Stimulated activated naive CD8-positive, alpha-beta T cell treated with anti-CD3 and anti-CD28 coated beads, Interleukin-15, amount 100 ng/mL, for 72 hours (primary cell): ENCODE measurements at places on chromosomes 3 and 15.

DNA sequence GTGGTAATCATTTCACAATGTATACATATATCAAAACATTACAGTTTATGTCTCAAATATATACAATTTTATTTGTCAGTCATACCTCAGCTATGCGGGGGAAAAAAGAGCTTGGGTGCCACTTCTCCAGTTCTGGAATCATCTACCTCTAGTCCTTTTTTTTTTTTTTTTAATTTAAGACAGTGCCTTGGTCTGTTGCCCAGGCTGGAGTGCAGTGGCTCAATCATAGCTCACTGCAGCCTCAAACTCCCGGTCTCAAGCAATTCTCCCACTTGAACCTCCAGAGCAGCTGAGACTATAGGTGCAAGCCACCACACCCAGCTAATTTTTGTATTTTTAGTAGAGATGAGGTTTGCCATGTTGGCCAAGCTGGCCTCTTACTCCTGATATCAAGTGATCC, 67.4 kb downstream of the TMEM266 start:
- no peak for DNase-seq

DNA sequence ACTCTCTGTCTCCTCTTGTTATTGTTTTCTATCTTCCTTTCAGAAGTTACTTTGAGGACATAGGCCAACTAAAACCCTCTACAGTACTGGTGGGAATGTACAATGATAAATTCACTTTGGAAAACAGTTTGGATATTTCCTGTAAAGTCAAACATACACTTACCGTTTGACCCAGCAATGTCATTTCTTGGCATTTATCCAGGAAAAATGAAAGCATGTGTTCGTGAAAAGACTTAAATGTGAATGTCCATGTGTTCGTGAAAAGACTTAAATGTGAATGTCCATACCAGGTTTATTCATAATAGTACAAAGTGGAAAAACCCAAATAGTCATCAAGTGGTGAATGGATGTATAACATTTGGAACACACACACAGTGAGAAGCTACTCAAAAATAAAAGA, 361.5 kb upstream of the DPH6 start:
- no peak for DNase-seq

DNA sequence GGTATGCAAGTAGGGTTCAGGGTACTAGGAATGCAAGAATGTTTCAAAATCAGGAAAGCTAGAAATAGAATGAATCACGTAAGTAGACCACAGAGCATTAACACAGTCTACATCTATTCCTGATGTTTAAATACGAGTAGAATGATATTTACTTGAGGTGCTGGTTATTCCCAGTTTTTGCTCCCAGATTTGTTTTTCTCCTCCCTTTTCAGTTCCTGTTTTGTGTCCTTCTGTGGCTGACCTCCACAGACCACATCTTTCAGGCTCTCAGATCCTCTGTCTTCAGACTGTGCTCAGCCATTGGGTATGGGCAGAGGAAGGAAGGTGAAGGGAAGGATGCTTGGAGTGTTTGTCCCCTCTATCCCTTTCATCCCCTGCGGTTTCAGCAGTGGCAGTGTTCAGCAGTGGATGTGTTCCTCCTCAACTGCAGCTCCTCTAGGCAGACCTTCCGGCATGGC, 276.6 kb downstream of the ZNF621 start:
- no peak for DNase-seq

DNA sequence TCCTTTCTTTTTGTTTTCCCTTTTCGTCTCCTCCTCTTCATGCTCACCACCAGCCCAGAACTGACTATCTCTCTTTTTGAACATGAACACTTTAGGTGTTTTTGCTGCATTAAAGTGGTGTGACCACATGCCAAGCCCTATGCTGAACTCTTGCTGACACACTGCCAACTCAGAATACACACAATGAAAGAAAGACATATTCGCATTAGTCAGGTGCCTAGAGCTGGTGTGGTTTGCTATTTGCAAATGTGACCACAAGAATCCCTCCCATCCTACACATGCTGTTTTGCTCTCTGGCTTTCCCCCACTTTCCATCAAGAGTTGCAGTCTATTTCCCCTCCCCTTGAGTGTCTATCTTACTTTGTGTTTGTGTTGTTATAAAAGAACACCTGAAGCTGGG, 967.8 kb upstream of the CFAP20DC start:
- peak; percentile 51 for DNase-seq

GRCh38 chr3:141308588-141309218, 59.6 kb upstream of the ZBTB38 start:
- no peak for DNase-seq

DNA sequence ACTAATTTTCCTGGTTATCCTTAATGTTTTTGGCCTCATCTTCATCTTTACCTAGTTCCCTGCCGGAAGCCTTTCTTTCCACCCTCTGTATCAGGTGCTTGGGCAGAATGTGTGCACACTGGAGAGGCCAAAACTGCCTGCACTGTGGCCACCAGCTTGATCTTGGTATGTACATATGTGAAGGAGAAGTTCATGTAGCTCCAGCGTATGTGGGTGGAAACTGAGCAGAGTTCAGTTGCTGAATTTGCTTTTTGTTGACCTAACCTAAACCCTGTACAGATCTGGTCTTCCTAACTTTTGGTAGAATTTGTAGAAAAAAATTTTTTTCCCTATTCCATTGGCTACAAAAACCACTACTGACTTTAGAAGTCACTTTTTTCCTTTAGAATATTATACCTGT, 65.9 kb upstream of the IGSF10 start:
- no peak for DNase-seq

GRCh38 chr15:75107908-75108838, 84.8 kb downstream of the PPCDC start:
- DNase-seq, result peak; percentile 87

- peak; percentile 80 for DNase-seq
Observed at GRCh38 chr3:18425641-18426257, 610 bp upstream of the SATB1 start.

DNA sequence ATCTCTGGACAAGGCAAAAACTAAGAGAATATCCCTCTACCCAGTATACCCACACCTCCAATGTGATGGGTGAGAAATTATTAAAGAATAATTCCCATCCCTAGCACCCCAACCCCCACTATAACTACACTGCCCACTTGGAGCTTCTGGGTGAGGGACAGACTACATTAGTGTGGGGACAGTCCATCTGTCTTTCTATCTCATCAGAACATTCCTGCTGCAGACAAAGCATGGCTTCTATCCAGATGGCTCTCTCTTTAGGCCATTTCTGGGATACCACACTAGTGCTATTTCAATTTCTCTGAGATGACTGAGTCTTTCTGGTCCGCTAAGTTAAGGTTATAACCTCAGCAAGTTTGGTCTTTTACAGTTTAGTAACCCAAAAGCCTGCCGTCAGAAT, 6.6 kb downstream of the CSNK1G1 start:
- DNase-seq, result no peak

DNA sequence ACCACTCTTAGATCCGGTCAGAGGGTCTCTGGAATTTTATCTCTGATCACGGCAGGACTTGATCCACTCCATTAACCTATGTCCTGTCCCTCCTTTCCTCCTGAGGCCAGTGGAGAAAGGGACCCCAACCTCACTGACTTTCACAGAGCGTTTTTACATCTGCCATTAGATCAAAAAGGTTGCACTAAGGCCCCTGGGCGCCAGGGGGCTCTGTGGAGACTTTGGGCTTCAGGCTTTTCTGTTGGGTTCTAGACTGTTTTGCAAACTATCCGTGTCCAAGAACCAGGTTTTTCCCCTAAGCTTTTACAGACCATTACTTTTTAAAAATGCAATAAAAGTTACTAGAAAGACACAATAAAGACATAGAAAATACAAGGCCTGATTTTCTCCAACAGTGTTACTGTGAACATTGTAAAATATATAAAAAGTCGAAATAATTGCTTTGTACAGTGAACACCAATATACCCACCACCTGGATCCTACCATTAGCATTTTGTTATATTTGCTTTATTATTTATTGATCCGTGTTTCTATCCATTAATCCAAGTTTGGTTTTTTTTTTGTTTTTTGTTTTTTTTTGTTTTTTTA, 159.7 kb downstream of the POLR2M start:
- peak; percentile 53 for DNase-seq

DNA sequence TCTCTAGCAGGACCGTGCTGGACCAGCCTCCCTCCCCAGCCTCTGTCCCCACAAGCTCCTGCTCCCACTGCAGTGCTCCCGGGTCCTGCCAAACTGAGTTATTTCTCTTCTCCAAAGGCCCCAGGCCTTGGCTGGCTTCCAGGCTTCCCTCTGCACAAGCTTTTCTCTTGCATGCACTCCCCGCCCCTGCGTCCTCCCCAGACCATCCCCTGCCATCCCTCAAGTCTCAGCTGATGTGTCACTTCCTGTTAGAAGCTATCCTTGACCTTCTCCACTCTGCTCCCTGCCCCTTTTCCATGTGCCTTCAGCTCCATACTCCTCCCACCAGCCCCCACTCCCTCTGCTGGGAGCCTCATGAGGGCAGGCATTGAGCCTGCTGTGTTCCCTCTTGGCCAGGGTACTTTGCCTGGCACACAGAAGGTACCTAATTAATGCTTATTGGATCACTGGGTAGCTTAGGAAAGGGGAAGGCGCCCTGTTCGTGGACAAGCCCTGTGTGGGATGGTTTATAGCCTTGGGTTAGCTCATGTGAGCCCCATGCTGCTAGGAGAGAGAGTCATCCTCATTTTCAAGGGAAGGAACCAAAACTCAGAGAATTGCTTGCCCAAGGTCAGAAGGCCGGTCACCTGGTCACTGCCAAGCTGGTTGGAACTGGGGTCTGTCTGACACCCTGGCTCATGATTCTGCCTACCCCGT, 56.4 kb downstream of the FEM1B start:
- no peak for DNase-seq

DNA sequence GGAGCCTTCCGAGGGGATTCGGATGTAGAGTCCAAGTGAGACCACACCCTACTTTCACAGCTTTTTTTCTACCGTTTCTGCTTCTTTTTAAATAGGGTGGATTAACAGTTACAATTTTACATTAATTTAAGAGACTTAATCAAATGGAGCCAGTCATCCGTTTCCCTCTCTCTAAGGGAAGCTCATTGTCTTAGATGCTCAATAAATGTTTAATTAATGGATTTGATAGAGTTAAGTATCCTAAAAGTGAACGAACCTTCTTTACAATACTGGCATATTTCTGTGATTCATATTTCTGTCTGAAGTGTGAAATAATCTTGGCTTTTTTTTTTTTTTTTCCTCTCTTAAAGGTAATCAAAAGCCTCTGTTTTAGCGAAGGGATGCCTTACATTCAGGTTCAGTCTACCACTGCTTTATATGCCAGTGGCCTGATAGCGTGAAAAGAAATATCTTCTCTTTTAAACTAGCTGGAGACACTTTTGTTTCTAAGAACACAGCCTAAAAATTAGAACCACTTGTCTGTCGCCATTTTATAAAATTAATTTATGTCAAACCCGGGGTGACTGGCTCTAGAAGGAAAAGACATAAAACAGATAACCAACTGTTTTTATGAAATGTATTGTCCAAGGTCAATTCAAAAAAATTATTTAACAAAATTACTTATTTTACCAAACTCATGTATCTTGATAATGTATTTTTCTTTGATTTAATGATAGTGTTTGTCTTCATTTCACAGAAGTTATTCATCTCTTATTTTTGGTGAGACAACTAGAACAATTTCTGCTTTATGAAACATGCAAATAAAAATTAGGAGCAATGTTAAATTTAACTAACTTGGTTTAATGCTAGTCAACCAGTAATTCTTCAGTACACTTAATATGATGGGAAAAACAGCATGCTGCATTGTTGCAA, 2.5 kb upstream of the CTNNB1 start:
- no peak for DNase-seq

DNA sequence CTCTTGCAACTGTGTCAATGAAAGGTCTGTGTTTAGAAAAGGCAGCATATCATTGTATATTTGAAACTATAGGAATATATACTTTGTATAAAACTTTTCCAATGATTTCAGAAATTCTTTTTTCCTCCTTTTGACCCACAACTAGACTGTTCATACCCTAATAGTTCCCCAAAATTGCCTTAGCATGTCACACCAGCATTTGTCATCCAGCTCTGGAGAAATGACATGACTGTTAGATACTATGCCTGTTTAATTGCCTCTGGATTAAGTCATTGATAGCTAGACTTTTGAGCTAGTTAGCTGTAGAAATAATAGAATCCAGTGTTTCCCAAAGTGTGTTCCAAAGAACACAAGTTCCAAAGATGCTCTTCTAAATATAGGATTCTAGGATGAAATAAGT, 32.4 kb downstream of the B3GALNT1 start:
- DNase-seq, result no peak

GRCh38 chr3:13419505-13420044, 547 bp downstream of the NUP210 start:
- DNase-seq, result no peak

DNA sequence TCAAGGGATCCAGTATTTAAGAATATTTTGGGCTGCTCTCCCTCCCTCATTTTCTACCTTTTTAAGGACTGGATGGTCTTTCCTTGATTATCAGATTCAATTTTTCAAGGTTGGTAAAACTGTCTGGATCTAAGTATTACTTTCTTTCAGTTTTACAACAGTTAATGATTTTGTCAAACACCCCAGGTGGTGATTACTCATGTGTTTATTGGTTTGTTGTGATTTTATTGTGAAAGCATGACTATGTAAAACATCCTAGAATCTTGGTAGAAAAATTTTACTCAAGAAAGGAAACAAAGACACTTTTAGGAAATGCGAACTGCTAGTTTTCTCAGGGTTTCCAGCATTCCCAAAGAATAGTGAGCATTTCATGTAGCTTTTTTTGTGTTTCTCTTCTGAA, 7.3 kb downstream of the GTF2E1 start:
- DNase-seq, result no peak

DNA sequence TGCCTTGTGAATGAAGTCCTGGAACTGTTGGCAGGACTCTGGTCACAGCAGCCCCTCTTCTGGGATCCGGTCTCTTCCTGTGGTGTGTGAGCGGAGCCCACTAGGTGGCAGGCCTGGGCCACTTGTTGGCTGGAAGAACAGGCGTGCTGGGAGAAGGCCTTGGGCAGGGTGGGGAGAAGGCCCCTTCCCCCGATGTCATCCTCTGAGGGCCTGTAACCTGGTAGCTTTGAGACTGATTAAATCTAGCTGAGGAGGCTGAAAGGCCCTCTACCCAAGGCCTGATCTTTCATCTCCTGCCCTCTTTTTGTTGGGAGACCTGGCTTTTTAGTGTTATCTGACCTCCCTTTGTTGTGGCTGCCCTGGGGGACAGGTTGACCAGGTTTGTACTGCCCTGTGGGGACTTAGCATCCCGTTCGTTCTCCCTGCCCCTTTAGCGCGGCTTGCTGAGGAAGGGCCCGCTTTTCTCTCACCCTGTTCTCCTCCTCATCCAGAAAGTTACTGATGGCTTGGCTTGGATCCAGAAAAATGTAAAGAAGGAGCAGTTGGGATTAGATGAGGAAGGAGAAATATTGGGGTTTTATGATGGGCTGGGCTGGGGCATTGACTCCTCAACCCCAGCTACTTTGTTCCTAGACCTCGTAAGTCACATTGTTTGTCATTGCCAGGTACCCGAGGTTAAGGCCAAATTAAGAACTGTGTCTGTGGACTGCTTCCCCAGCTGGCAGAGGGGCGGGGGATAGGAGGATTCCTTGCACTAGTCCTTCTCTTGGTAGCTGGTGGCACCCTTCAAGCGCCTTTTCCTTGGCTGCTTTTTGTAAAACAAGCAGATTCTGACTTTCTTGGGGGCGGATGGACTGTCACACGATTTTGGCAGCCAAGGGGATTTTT, 48.5 kb downstream of the CHCHD6 start:
- peak; percentile 48 for DNase-seq

GRCh38 chr3:31476209-31476608, 56.5 kb upstream of the STT3B start:
- no peak for DNase-seq
